ENCODE measurements at places on chromosomes 1 and 21.
A peak's percentile ranks its signal among the peaks of the same experiment; 100 is the strongest.

DNA sequence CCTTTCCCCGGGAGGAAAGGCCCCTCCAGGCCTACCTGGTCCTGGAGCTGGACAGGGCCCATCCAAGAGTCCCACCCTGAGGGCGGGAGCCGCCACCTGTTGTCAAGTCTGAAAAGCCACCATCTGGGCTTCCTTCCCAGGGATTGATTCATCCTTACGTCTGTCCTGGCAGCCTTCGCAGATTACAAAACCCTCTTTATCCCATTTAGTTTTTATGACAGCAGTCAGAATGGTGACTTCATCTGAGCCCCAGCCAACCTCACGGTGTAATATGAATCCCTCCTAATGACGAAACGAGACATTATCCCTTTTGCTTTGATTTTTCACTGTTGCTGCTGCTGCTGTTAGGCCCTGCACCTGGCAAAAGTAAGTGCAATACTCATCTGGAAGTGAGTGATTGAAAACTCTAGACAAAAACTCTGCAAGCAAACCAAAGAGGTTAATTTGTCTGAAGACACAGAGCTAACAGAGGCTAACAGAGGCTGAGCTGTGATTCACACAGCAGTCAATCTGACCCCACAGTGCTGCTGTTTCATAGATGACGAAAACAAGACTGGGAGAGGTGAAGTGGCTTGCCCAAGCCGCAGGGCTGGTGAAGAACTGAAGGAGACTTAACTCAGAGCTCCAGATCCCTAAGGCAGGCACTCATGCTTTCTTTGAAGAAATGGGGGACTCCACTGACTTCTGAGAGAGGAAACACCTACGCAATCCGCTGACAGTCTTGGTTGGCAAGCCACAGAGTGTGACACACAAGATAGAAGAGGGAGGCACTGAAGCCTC is 30.0 kb upstream of the S100A7 start:
- DNase-seq: peak; percentile 50

GRCh38 chr21:33750017-33750416 is 107.7 kb downstream of the ITSN1 start:
- DNase-seq: no peak

DNA sequence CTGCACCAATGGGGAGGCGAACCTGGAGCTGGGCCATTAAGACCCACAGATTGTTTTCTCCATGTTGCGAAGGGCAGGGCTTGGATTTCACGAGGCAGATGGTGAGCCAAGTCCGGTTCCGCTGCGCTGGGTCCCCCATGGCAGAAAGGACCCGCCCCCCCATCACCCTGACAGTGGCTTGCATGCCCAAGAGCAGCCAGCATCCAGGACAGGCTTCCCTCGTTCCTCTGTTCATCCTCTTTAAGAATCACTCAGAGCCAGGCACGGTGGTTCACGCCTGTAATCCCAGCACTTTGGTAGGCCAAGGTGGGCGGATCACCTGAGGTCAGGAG is 15.8 kb upstream of the NPHP4 start:
- no peak for DNase-seq

- DNase-seq: no peak
Measured at GRCh38 chr1:212689196-212689725, 10.4 kb downstream of the BATF3 start.

GRCh38 chr1:175479521-175480342 is 263.7 kb downstream of the TNR start:
- DNase-seq: peak; percentile 39

- no peak for DNase-seq
Measured at GRCh38 chr21:15992171-15992570, 262.4 kb downstream of the USP25 start.

GRCh38 chr21:46119144-46119636 is 21.3 kb downstream of the COL6A2 start:
- DNase-seq: no peak

GRCh38 chr1:1240822-1241587 is 5.5 kb downstream of the C1QTNF12 start:
- DNase-seq: no peak

DNA sequence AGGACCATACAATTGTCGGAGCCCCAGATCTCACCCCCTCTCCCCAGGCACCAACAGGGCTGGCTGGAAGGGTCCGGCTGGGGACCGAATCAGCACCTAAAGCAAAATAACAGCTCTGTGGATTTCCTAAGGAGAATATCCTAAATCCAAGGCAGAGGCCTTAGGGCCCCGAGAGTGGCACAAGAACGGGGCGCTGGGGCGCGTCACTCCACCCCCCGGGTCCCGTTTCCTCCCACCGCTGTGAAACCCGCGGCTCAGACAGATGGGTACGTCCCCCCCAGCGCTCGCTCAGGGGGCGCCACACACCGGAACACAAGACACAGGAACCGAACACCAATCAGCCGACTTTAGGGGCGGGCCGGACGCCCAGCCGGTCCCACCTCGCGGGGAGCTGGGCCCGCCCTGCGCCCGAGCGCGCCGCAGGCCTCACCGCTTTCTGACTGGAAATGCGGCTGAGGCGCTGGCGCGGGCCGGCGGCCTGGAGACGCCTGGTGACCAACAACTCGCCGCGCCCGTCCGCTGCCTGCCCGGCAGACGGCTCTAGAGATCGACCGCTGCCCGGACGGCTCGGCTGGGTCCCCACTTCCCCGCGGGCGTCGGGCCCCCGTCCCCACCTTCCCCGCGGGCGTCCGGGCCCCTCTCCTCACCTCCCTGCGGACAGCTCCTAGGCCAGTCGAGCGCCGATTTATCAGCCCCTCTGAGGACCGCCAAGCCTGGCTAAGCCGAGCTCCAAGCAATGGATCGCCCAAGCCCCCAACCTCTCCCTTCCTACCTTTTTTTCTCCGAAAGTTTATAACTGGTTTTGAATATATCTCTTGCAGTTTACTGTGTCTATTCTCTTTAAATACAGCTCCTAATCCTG is at the start of gene HFM1:
HFM1 (minus strand) TSS at position 687 of the 862 bp plus-strand sequence. CDS start 3,755 bp downstream, outside the sequence.
- DNase-seq: peak; percentile 92

- no peak for DNase-seq
Measured at GRCh38 chr1:186413319-186413718, 37.7 kb downstream of the ODR4 start.

DNA sequence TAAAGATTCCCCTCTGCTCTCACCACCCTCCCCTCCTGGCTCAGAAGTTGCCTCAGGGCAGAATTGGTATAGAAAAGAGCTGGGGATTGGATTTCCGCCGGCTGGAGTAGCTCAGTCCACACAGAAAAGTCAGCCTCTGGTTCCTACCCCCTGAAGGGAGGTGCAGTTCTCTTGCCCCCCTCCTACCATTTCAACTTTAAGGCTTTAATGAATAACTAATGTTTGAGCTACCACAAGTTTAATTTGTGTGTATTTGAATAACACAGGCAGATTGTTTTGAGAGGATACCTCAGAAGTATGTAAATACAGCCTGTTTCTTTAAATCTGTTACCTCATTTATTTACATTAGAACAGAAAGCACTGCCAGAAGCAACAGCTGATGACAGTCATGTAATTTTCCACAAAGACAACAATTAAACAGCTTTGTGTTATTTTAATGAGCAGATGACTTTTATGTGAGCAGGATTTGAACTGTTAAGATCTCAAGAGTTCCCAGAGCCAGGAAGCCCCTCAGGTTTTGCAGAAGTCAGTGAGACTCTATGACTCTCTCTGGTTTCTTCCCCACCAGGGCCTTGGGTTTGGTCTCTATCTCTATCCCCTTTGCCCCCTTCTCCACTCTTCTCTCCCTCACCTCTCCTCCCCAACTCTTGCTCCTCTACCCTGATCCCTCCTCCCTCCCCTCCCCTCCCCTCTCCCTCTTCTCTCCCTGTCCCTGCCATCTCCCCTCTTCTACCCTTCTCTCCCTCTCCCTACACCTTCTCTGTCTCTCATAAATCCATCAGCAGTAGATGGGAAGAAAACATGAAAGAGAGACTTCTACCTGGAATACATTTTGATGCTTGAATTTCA is 26.3 kb downstream of the DUSP10 start:
- no peak for DNase-seq

GRCh38 chr1:24094554-24094953 is 17.4 kb downstream of the MYOM3 start:
- DNase-seq: no peak

DNA sequence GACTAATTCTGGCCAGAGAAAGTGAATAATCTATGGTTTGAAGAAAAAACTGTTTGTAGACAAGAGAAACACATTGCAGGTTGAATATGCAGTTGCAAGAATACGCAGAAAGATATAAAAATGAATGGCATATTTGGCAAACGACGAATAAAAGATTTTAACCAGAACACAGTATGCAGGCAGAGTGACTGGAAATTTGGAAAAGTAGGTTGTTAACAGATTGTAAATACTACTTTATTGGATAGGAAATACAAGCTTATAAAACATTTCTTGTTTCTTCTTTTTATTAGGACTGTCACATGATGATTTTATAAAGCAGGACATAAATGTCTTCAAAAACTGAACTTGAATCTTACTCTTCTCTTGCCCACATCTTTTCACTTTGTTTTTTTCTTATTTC is 573.3 kb upstream of the PBX1 start:
- no peak for DNase-seq

GRCh38 chr1:211623515-211623914 is 44.6 kb upstream of the SLC30A1 start:
- peak; percentile 50 for DNase-seq

DNA sequence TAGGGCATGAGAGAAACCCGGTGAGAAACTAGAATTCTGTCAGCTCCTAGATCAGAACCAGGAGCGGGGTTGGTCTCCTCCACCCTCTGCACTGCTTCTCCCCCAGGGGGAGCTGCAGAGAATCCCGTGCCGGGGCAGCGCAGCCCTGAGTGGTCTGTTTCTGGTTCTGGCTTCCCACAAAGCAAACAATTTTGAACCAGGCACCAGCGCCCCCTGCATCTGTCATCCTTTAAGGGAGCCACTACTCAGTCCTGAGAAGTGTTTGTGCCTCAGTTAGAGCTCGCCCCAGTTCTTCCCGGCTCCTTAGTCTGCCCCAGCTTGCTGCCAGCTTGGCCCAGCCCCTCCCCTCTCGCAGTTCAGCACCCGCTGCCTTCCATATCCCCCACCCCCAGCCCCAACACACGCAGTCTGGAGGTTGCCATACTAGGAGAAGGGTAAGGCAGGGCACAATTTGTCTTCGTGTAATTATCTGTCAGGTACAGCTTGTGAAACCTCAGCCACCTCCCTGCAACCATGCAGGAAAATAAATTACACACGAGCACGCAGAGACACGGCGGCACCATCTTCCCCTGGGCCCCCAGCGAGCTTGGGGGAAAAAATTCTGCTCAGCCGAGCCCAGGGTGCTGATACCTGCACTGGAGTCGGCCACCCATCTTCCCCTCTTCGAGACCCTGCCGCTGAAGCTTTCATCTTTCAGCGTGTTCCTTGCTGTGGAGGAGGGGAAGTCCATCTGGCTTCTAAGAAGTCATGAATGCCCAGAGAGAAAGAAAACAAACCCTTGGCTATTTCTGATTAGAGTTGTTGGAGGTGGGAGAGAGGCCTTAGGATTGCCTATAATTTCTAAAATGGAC is 62.6 kb upstream of the CD1D start:
- peak; percentile 51 for DNase-seq

DNA sequence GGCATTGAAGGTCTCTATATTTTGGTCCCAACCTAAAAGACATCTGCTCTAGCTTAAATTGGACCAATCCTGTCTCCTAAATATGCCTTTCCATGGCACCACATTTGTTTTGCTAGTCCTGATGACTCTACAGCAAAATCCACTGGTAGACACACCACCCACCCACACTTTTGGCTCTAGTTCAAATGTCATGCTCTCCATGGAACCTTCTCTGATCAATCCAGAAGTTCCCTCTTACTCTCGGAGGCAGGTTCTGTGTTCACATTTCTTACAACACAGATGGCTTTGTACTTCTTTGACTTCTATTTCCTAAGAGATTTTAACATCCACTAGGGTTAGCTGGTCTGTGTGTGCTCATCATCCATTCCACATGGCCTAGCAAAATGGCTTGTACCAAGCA is 151.3 kb downstream of the APP start:
- no peak for DNase-seq

GRCh38 chr1:18007391-18008041 is 100.1 kb upstream of the IGSF21 start:
- DNase-seq: no peak

DNA sequence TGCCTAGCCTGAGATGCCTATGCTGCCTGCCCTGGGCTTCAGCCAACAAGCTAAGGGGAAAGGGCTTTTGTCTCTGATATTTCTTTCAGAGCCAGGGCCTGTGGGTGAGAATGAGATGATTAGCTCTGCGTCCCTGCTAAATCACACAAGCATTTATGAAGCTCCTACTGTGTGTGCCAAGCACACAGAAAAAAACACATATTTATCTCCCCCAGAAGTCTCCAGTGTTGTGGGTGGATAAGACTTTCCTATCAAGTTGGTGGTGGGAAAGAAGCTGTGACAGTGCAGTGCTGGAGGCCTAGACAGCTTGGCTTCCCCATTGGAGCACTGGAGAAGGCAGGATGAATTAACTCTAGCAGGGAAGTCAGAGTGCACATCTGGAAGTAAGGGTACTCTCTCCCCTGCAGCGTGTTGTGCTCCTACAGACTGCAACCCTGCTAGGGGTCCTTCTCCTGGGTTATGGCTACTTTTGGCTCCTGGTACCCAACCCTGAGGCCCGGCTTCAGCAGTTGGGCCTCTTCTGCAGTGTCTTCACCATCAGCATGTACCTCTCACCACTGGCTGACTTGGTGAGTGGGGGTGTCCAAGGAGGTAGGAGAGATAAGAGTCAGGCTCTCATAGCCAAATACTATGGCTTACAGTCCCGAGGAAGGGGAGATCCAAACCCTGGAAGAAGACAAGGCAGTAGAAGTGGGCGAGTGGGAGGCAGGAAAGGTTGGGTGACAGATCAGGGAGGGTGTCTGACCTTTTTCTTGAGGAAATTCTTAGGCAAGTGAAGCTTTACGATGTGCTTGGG is 1.7 kb downstream of the SLC50A1 start:
- DNase-seq: peak; percentile 68

- DNase-seq: no peak
Measured at GRCh38 chr1:29129916-29130315, 6.2 kb upstream of the TMEM200B start.

DNA sequence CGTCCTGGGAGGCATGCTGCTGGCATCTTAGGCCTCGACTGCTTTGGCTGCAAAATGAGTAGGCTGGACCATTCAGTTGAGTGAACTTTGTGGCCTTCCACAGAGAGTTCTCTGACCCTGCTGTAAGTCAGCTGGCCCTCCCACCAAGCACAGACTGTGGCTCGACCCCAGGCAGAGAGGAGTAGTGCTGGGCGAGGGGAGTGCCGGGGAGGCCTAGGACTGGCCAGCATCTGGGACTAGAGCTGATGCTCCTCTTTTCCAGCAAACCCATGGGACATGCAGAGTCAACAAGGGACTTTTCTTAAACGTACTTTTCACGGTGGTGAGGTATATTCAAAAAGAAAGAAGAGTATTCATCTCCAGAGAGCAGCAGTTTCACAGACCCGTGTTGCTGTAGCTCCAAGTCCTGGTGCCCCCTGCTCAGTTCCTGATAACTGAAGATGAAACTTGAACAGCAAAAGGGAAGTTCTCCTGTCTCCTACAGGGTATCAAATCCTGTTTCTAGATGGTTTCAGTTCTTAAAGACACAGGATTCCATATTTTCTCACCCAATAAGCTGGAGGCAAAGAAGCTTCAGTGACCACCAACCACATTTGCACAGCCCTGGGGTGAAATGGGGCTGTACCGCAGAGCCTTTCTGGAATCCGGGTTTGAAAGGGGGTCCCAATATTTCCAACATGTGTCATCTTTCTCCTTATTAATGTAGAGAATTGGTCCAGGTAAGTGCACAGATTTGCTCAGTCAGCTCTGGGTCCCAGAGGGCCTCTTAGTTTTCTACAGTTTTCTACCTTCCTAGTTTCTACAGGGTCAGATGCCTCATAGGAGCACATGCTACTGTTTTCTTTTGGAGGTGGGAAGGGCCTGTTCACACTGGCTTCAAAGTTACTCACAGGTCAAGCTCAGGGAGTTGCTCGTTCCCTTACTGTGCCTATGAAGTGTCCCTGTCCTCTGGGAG is 20.9 kb downstream of the BATF3 start:
- DNase-seq: no peak

- DNase-seq: peak; percentile 64
Measured at GRCh38 chr1:212858461-212859265, 588 bp downstream of the FLVCR1 start.

Measured in hematopoietic multipotent progenitor cell treated with erythropoietin and hydrocortisone succinate and interleukin-3 and kit ligand, for 6 days (in vitro differentiated cells).